ENCODE measurements at places on chromosomes 16 and 17. TPM values are rescaled to one million over a fixed set of nuclear protein-coding genes. Genes with fewer than 3 reads are reported as not detected.

CLEC16A gene
- polyA plus RNA-seq = 26.3 TPM

- no peak for DNase-seq
Measured at GRCh38 chr16:8785408-8785807, 12.0 kb downstream of the TMEM186 start.

NPIPB13 gene
- polyA plus RNA-seq = 3.4 TPM

GRCh38 chr17:63988127-63988478 is 10.0 kb upstream of the PRR29 start:
- DNase-seq = no peak

DNA sequence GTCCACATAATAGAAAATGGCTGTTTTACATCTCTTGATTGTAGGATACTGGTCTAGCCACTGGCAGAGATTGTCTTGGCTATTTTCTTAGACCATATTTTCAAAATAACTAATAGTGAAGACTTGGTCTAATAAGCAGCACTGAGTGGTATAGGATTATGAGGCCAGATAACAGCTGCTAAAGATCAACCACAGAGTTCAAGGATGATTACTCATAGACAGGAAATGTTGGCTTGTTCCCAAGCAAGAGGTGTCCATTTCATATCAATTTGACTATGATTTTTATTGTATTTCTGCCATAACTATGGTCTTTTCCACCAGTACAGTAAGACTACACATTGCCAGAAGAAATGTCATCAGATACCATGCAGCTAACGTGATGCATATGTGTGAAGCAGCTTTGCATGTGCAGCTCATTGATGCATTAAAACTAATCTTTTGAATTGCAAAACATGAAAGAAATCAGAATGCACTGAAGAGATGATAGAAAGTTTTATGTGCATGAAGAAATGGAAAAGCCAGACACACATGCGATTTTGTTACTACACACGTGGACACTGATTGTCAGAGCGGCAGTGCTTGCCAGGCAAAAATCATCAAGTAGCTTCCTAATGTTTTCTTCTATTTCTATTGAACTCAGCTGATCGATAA is 693.3 kb downstream of the CDH11 start:
- no peak for DNase-seq

- DNase-seq = no peak
Measured at GRCh38 chr17:78707016-78707415, 75.1 kb downstream of the CYTH1 start.

GRCh38 chr16:14360326-14361037 is 269.6 kb downstream of the PARN start:
- no peak for DNase-seq

DNA sequence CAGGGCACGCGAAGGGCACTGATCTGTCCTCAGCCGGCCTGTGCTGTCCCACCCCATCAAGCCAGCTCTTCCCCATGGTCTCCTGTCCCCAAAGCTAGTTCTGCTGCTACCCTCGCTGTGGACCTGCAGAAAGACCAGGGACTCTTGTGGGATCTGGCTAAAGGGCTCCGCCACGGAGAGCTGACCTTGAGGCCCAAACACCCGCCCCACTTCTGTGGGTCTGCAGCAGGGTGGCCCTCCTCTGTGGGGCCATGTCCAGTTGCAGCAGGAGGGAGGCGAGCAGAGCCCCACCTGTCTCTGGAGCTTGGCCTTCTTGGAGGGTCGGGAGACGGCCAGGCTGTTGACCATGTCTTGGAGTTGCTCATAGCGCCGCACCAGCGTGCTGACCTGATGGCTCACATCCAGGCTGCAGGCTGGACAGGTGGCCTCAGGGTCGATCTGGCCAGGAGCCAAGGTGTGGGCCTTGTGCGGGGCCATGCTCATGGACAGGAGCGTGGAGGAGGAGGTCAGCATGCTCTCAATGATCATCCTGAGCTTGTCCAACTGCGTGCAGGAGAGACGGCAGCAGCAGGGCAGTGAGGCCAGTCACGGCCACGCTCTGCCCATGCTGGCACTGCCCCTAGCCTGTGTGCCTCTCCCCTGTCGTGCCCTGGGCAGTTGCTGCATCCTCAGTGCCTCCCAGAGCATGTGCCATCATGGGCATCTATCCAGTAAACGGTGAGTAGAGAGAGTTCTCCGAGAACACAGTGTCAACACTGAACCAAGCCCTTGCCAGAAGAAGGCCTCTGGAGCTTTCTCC is 16.6 kb downstream of the UBALD2 start:
- no peak for DNase-seq
